ENCODE measurements at places on chromosomes 3 and 15. TPM values are rescaled to one million over a fixed set of nuclear protein-coding genes. Genes with fewer than 3 reads are reported as not detected.

DNA sequence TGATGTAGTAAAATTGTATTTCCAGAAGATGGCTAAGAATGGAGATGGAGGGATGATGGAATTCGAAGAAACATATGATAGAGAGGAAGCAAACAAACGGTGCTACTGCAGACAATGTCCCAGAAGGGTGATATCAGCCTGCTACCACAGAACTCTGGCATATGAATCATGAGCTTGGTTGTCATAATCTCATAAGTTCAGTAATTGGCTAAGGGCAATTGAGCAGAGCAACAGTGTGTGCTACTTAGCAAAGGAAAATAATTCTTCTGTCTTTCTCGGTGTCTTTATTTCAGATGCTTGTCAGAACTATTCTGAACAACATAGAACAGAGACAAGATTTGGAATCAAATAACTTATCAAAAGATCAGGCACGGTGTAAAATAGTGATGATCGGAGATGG lies 407.3 kb downstream of the GBE1 start:
- no peak for DNase-seq

The PRR23E gene
- total RNA-seq = not detected

DNA sequence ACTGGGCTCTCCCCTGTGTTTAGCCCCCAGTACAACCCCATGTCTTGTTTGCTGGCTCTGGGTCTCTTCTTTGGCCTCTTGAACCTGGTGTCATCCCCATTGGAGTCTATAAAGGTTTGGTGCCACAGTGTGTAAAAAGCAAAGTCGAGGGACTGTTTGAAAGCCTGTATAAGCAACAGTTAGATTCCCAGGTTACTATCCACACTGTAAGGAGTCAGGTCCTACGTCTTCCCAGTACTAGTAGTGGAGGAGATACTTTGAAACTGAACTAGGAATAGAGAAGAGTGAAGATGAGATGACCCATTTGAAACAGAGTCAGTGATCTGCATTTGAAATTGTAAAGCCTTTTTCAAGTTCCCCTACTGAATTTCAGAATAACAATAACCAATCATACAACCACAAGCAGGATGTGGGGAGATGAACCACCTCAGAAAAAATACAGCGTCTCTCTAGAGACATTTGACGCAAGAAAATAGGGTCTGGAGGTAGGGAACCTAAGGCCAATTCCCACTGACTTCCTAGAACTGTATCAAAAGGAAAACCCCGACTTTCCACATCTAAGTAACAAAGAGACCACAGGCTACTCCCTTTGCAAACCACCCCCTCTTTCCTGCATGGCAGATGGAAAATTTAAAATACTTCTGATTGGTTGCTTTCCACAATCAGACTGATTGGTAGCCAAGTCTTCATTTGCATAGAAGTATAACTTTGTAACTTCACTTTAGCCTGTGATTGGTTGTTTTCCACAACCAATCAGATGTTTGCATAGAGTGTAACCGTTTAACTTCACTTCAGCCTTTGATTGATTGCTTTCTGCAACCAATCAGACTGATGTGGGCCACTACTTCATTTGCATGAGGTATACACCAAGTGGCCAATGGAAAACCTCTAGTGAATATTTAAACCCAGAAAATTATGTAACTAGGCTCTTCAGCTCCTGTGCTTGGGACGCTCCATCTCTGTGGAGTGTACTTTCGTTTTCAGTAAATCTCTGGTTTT lies 49.9 kb upstream of the NEDD4 start:
- DNase-seq = no peak

GRCh38 chr15:58362262-58362922 lies 69.4 kb upstream of the LIPC start:
- no peak for DNase-seq

GRCh38 chr15:90376789-90377188 lies 11.3 kb upstream of the IQGAP1 start:
- DNase-seq = no peak

- DNase-seq = no peak
These were observed 201.2 kb downstream of the FMN1 start for GRCh38 chr15:32993285-32993684.

- DNase-seq = no peak
These were observed 174.3 kb downstream of the EBLN2 start for GRCh38 chr3:73235768-73236167.

DNA sequence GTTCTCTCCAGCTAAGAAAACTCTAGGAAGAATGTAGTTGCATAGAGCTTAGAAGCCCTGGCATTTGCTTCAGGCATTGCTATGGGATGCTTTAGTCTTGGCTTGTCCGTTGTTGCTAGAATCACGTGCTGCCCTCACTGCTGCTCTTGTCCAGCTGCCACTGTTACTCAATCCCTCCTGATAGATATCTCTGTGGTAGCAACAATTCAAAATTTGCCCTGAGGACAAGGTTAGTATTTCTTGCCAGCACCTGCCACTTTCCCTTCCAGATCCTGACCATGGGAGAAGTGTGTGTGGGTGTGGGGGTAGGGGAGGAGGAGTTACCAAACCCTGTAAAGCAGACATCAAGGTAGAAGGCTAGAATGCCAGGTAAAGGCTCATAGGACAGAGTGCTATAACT lies 113.8 kb downstream of the PPM1L start:
- no peak for DNase-seq

DNA sequence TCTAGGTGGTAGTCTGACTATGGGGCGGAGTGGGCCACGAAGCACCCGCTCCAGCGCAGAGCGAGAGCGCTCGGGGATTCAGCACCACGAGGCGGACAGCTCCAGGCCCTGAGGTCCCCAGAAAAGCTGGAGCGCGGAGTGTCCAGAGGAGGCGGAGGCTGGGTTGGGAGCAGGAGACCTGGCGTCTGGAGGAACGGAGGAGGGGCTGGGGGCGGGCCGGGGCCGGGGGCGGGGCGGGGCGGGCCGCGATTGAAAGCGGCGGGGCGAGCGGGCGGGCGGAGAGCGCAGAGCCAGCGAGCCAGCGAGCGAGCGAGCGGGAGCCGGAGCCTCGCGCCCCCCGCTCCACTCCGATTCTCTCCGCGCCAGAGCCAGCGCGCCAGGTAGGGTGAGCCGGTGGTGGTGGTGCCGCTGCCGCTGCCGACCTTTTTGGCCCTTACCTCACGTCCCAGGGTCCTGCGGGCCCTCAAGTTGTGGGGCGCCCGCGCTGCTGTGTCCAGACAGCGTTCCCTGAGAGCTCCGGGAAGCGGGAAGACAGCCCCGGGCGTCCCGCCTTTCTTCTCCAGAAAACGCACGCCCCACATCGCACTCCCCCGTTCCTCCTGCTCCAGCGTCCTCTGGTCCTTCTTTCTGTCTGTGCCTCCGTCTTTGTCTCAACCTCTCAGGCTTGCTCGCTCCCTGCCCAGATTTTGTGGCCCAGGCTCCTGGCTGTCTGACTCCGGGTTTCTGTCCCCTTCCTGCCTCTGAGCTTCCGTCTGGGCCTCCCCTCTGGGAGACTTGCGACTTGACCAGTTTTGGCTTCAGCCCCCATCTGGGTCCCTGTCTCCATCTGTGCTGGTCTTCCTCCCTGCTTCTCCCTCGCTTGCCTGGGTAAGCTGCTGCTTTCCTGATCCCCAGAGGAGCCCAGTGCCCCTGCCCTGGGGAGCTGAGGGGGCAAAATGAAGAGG lies at the start of gene GRM2:
GRM2 (plus strand) TSS at position 281 of the 944 bp plus-strand sequence. CDS start 1,916 bp downstream, outside the sequence.
- no peak for DNase-seq

- no peak for DNase-seq
These were observed 20.6 kb upstream of the SENP7 start for GRCh38 chr3:101533603-101533968.

The GRM7 gene
- total RNA-seq = 0.82 TPM

The RHOV gene
- not detected for total RNA-seq

The CAMP gene
- not detected for total RNA-seq

GRCh38 chr3:152396867-152397266 lies 128.1 kb downstream of the MBNL1 start:
- DNase-seq = no peak

The SHC4 gene
- total RNA-seq = not detected

The GABRR3 gene
- total RNA-seq = not detected

GRCh38 chr3:46278816-46279672 lies 36.8 kb downstream of the CCR3 start:
- no peak for DNase-seq

The RARRES1 gene
- 182 TPM for total RNA-seq

The GLDN gene
- 51.7 TPM for total RNA-seq

DNA sequence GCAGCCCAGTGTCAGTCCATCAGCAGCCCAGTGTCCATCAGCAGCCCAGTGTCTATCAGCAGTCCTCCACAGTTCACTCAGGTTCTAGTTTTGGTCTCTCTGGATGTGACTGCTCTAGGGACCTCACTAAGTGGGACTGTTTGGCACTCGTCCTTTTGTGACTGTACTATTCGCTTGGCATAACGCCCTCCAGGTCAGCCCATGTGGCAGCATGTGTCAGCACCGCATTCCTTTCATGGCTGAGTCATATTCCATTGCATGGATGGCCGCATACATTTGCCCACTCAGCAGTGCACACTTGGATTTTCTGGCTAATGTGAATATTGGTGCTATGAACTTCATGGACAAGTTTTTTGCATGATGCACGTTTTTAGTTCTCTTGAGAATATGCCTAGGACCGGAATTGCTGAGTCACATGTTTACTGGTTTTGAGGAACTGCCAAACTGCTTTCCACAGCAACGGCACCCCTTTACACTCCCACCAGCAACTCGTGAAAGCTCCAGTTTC lies 16.4 kb downstream of the CHST13 start:
- DNase-seq = peak; percentile 23

DNA sequence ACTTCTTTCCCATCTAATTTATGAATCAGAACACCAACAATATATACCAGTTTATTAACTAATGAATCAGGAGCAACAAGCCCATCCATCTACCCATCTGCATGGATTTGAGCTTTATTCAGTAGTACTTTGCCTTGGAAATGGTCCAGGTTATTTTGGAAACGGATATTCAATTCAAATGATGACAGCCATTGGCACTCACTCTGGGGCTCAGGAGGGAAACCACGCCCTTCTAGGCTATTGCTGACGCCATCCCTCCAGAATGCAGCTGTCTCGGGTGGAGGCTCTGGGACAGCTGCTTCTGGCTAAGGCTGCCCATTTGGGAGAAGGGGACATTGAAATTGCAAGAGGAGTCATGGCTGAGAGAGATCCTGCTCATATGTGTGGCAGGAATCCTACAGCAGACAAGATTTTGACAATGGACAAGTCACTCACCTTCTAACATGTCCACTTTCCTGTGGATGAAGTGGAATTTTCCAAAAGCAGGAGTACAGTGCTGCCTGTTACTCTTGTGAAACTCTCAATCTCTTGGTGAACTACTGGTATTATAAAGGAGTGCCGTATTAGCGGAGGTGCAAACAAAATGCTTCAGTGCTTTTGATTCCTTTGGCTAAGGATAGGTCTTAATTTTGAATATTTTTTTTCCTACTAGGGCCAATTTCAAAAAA lies 29.3 kb upstream of the TRAK1 start:
- DNase-seq = no peak

DNA sequence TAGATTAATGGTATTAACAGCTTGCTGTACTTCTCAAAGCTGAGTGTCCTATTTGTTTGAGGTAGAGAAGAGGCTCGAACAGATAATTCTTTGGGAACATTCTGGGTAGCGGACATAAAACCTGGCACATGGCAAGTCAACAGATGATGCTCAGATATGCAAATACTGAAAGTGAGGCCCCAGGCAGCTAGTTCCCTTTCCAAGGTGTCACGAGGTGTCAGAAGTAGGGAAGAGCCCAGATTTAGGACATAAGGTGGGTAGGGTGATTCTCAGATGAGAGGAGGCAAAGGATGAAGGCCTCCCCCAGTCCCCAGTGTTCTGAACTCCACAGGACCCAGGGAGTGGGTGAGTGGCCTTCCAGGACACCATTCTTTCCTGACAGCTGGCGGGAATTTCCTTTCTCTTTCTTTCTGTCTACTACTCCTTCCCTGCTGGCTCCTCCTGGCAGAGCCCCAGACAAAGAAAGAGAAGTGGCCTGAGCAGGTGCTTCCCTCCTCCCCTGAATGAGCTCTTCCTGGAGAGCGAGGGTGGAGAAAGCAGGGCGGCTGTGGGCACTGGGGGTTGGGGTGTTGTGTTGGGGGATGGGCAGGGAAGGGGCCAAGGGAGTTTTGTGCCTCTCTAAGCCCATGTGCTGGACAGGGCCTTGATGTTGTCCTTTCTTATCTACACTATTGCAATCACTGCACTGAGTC lies 87.5 kb downstream of the CORO2B start:
- DNase-seq = no peak

The COPS2 gene
- total RNA-seq = 58.8 TPM

DNA sequence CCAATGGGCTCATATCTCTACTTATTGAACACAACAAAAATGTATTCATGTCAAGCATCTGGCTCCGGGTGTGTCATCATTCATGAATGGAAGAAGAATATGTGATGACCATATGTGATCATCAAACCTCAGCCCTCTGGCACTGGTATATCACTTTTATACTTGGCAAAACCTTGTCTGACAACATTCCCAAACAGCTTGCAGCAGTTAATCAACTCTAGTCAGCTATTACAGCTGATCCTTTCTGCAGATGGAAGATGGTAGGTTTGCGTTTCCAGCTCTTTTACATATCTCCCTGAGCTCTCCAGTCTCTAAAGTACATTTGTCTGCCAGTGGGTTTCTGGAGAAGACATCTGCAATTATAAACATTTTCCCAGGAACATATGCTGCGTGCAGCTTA lies 6.6 kb downstream of the PLSCR5 start:
- no peak for DNase-seq

GRCh38 chr3:171591070-171591469 lies 130.9 kb upstream of the TNIK start:
- no peak for DNase-seq

DNA sequence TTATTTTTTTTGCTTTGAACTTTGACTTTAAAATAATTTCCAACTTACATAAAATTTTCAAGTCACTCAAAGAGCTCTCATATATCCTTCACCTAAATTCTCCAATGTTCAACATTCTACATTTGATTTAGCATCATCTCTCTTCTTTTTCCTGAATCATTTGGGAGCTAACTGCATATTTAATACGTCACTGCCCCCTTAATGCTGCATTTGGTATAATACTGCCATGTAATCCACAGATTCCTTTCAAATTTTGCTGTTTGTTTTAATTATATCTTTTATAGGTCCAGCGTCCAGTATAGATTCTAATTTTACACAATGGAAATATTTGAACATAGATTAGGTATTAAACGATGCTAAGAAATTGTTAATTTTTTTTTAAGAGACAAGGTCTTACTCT lies 2.3 kb upstream of the EIF2AK4 start:
- no peak for DNase-seq

The SLC28A2 gene
- total RNA-seq = not detected

The KNG1 gene
- not detected for total RNA-seq
